Smooth muscle cell of the coronary artery (primary cell): ENCODE measurements at places on chromosomes 6 and 20. TPM values are rescaled to one million over a fixed set of nuclear protein-coding genes. Genes with fewer than 3 reads are reported as not detected.

Gene AGPAT4
- 4.0 and 8.1 TPM in 2 replicates for total RNA-seq

Gene ZSWIM1
- total RNA-seq, result 2.9 and 3.5 TPM in 2 replicates

Gene MEI4
- not detected in 2 replicates for total RNA-seq

Gene GINS1
- total RNA-seq, result 1.3 and 3.2 TPM in 2 replicates

Gene HLA-DQB1
- not detected in 2 replicates for total RNA-seq

Gene C20orf202
- total RNA-seq, result not detected in 2 replicates

Gene CDYL
- total RNA-seq, result 17.0 and 34.6 TPM in 2 replicates

Gene LRFN2
- not detected in 2 replicates for total RNA-seq

Gene ZBP1
- not detected in 2 replicates for total RNA-seq

Gene BPIFB2
- total RNA-seq, result not detected in 2 replicates

Gene ZNF184
- total RNA-seq, result 5.0 and 7.1 TPM in 2 replicates

Gene TPD52L1
- total RNA-seq, result 5.6 and 24.5 TPM in 2 replicates

Gene SLC17A5
- total RNA-seq, result 18.0 and 31.4 TPM in 2 replicates
